ENCODE measurements at places on chromosomes 4 and X.

DNA sequence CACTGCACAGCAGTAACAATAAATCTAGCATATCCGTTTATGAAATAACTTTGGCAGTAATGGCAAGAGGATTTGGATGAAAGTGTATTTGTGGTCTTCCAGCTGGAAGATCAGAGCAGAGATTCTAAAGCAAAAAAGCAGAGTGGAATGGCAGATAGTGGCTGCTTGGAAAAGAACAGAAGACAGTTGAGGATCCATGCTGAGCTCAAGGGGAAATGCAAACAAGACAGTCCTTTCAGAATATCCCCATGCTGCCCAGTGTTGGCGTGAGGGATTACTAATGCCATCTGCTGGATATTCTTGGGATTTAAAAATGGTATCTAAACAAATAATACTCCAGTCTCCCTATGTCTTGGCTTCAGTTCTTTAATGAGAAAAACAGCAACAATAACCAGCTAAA is 629.1 kb upstream of the ATOH1 start:
- DNase-seq = no peak

GRCh38 chr4:81466841-81467671 is 4.7 kb downstream of the RASGEF1B start:
- DNase-seq = peak; percentile 55

DNA sequence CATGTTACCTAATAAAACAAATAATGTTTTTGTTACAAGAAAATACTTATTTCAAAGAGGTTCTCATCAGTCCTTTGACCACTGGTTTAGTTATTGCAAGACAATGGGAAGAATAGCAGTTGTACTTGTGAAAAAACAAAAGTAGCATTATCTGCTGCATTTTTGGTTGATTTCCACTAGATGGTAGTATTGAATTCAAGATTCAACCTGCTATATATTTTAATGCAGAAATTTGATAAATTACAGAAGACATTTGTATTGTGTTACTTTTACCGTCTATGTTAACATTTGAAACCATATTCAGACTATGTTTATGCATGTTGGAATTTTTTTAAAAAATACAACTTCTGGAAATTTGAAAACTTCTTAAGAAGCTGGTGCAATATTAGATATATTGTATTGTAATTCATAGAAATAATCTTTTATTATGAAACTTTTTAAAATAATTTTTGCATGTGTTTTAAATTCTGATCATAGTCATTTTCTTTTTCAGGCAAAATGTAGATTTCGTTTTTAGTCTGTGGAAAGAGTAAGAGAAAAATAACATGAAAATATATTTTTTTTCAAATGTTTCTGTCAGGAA is 56.4 kb downstream of the SPCS3 start:
- DNase-seq = no peak

DNA sequence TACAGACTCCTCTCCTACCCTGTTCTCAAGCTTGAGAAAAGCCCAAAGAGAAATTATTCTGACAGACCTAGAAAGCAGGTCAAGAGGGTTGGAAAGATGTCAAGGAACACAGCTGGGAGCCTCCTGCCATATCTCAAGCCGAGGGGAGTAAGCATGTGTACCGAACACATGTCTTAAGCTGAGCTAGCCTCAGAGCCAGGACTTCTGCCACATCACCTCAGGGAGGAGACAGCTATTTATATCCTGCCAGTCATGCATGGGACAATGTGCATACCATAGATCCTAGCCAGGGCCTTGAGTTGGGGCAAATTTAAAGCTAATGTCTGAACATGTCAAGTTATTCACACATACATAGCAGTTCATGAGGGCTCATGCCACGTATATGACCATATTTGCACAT is 11.8 kb downstream of the TMEM31 start:
- DNase-seq = no peak

- DNase-seq = no peak
Observed at GRCh38 chrX:129958814-129959492, 23.5 kb upstream of the BCORL1 start.

- peak; percentile 31 for DNase-seq
Observed at GRCh38 chr4:90099812-90100211, 27.4 kb upstream of the CCSER1 start.

DNA sequence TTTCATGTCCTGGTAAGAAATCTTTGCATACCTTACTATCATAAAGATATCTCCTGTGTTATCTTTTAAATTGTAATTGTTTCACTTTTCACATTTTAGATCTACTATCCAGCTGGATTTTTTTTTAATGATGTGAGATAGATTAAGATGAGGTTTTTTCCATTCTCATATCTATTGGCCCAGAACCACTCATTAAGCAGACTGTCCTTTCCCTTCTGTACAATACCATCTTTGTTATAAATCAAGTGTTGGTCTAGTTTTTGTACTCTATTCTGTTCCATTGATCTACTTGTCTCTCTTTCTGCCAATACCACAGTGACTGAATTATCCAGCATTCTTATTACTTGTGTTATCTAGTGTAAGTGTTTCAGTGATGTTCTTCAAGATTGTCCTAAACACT is 131.6 kb upstream of the TRIM2 start:
- no peak for DNase-seq

DNA sequence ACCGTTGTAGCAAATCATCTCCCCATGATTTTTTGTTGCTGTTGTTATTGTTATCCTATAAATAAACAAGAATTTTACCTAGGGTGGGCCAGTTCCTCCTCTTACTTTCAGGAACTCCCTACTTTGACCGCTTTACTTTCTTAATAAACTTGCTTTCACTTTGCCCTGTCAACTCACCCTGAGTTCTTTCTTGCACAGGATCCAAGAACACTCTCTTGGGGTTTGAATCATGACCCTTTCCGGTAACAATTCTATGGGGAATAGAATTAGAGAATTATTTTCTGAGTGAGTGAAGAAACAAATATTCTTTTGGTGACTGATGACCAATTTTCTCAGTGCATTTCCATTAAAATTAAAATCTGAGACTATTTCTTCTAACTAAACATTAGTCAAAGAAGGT is 584.0 kb upstream of the TENM3 start:
- no peak for DNase-seq

GRCh38 chrX:25721564-25721963 is 416.6 kb upstream of the MAGEB18 start:
- no peak for DNase-seq

DNA sequence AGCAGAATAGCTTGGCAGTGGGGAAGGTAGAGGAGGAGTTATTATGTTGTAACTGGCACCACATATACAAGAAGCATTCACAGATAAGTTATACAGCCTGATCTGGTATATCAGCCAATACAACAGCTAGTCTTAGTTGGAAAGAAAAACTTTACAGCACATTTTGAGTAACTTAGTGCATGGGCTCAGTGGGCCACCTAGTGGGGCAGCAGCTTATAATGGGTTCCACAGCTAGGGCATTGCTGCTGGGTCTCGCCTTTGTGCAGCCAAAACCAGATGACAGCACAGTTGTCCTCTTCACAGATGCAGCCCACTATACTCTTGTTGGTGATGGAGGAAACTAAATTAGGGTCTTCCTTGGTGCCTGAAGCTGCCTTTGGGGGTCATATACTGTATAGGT is 448.1 kb upstream of the RASGEF1B start:
- no peak for DNase-seq

DNA sequence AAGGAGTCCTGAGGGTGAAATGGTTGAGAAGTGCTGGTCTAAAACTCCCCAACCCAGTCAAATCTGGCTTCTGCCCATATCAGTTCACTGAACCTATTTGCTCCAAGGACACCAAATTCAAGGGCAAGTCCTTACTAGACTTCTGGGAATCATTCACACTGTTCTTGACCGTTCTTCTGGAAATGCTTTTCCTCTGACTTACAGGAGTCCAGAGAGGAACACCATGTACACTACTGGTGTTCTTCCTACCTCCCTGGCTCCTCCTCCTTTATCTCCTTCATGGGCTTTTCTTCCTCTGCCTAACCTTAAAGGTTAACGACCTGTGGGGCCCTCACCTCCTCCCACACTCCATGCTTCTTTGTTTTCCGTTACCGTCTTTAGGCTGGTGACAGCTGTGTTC is 281.3 kb downstream of the FRMPD4 start:
- DNase-seq = no peak

DNA sequence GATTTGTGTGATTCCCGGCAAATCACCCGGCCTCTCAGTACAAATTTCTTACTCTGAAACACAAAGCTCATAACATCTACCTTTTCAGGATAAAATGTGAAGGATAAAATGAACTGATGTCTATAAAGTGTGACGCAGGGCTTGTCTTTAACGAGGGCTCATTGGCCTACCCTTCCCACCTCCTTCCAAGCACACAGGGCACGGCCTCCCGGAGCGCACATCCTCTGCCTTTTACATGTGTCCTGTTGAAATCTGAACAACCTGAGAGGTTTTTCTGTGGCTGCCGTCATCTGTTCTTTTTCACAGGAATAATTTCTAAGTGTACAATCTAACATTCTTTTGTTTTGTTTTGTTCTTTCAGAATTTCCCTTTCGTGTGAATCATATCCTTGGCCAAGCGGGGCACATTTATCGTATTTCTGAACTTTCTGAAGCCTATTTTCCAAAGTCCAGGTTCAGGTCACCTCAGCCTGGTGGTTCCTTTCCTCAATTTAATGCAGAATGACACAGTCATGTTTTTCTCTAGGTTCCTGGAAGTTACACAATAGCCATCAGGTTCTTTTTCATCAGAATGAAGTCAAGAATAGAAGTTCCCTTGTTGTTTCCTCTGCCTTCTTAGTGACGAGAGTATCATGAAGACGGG is 53.1 kb upstream of the SPRY1 start:
- DNase-seq = no peak

Data from GDM1 (cell line).